ENCODE measurements at places on chromosomes 1 and 21. TPM values are rescaled to one million over a fixed set of nuclear protein-coding genes. Genes with fewer than 3 reads are reported as not detected.

DNA sequence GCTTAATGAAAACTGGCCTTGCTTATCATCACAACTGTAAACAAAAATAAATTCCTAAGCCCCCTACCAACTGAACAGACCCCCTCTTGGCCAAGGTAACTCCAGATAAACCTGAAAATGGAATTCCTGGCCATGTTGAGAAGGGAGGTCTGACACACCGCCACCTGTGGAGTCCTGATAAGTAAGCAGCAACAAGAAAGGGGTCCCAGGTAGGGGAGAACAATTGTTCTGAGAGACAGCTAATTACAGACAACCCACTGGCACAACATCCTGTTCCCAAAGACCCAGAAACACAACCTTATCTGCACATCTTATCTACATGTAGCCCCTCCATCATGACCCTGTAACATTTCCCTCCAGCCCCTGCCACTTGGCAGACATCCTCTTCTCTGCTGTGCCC, 91.2 kb upstream of the TNR start:
- no peak for DNase-seq

- no peak for DNase-seq
Observed at GRCh38 chr1:34686531-34686930, 68.3 kb upstream of the GJB5 start.

- DNase-seq, result no peak
Observed at GRCh38 chr1:206944703-206945102, 1.6 kb downstream of the PIGR start.

DNA sequence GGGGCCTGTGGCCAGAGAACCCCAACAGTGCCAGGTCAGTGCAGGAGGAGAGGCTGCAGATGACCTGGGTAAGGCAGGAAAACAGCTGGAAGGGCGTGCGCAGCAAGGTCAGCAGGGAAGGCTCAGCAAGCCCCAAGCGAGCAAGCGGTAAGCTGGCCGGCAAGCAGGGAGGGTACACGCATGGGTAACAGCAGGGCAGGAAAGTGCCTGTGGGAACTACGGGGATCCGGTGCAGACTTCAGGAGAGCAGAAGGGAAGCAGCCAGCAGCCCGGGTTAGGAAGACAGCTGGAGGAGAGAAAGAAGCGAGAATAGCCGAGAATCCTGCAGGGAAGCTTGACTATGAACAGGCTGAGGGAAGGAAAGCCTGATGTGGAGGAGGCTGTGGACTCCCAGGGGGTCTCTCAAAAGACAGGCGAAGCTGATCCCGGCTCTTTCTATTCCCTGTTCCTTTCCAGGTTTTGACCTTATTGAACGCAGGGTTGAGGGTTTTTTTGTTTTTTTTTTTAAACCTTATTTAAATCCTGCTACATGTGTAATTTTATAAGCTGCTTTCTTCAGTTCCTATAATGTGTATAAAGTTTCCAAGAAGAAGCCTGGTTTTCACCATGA, 20.9 kb downstream of the UMODL1 start:
- DNase-seq, result no peak

GRCh38 chr1:224087286-224087794, 26.6 kb upstream of the FBXO28 start:
- no peak for DNase-seq

Gene NIBAN1
- total RNA-seq, result 10.3 TPM

GRCh38 chr1:20964540-20965484, 177.7 kb upstream of the HP1BP3 start:
- DNase-seq, result no peak

Gene ALPL
- total RNA-seq, result 0.61 TPM

Gene TAS1R1
- not detected for total RNA-seq

Gene SYT6
- total RNA-seq, result not detected

Gene TCHH
- 0.02 TPM for total RNA-seq

- no peak for DNase-seq
Observed at GRCh38 chr1:65658122-65658521, 134.6 kb upstream of the PDE4B start.

DNA sequence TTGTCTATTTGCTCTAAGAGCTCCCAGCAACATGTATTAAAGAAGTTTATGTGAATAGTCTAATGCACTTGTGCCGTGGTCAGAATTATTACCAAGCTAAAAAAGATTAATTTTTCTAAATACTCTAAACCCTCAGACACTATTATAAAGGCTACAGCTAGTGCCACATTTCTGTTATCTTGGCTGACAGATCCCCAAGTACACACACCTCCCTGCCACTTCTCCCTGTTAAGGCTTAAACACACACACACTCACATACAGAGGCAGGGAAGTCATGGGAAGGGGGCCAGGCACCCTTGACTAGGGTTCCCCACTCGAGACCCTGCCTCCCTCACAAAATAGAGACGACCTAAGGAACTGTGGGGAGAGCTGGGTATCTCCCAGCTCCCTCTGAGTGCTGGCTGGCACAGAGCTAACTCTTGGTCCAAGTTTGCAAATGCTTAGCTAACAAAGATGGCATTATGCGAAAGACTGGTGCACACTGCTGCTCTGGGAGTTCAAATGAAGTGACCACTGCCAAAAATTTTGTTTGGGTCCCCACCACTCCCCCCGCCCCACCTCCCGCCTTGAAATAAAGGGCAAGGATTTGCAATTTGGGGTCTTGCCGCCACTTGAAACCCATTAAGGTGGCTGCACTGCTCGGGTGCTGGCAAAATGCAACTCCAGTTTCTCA, 9.8 kb downstream of the SSBP3 start:
- no peak for DNase-seq

GRCh38 chr1:8495928-8496401, 178.1 kb downstream of the SLC45A1 start:
- DNase-seq, result peak; percentile 49

All from HCT116 (cell line).